ENCODE measurements at places on chromosomes 3 and 15. TPM values are rescaled to one million over a fixed set of nuclear protein-coding genes. Genes with fewer than 3 reads are reported as not detected.

ADCY5 gene
- total RNA-seq = not detected

UBAP1L gene
- 0.06 TPM for total RNA-seq

TRPM1 gene
- not detected for total RNA-seq

PIAS1 gene
- 14.9 TPM for total RNA-seq

SLC24A5 gene
- total RNA-seq = not detected

GRCh38 chr3:41188306-41188705, 11.0 kb upstream of the CTNNB1 start:
- no peak for DNase-seq

GRCh38 chr3:184042617-184043016, 10.2 kb upstream of the HTR3C start:
- no peak for DNase-seq

GRCh38 chr3:46642971-46643370, 30.6 kb downstream of the FAM240A start:
- DNase-seq = no peak

GRCh38 chr15:25939122-25939521, 76.0 kb upstream of the ATP10A start:
- no peak for DNase-seq

- no peak for DNase-seq
These were observed 25.6 kb upstream of the GLCE start for GRCh38 chr15:69134791-69135190.

DNA sequence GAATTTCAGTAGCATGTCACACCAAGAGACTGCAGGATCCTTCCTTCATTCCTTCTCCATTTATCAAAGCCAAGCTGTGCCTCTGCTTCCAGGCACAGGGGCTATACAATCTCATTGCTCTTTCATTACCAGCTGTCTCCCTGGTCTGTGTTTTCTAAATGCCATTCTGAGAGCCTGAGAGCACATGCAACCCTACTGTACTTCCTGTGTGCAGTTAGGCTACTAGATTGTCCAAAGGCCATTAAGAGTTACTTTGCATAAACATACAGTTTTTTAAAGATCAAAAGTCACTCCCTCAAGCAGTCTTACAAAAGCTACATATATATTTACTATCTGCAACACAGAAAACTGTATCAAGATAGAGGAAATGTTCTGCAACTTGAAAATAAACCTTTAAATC, 110.1 kb downstream of the CFAP44 start:
- no peak for DNase-seq
